ENCODE measurements at places on chromosomes 4 and X.

- no peak for DNase-seq
Observed at GRCh38 chrX:108028854-108029253, 16.0 kb upstream of the VSIG1 start.

GRCh38 chrX:109155161-109155560, 326.7 kb downstream of the GUCY2F start:
- no peak for DNase-seq

- DNase-seq: no peak
Observed at GRCh38 chr4:175986-176385, 51.7 kb downstream of the ZNF718 start.

DNA sequence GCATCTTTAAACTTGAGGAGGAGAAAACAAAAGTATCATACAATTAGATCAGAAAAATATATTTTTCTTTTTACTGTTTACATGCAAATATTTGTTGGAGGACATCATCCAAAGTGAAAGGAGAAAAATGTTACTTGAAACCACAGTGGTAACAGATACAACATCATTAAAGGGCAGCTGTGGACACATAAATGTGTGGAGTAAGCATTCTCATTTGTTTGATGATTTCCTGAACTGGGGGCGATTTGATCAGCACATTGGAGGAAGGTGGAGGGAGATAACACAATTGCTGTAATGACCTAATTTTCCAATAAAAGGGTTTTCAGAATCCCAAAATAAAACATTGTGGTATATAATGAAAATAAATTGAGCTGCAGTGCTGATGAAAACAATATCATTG, 314.5 kb upstream of the HS3ST1 start:
- no peak for DNase-seq

DNA sequence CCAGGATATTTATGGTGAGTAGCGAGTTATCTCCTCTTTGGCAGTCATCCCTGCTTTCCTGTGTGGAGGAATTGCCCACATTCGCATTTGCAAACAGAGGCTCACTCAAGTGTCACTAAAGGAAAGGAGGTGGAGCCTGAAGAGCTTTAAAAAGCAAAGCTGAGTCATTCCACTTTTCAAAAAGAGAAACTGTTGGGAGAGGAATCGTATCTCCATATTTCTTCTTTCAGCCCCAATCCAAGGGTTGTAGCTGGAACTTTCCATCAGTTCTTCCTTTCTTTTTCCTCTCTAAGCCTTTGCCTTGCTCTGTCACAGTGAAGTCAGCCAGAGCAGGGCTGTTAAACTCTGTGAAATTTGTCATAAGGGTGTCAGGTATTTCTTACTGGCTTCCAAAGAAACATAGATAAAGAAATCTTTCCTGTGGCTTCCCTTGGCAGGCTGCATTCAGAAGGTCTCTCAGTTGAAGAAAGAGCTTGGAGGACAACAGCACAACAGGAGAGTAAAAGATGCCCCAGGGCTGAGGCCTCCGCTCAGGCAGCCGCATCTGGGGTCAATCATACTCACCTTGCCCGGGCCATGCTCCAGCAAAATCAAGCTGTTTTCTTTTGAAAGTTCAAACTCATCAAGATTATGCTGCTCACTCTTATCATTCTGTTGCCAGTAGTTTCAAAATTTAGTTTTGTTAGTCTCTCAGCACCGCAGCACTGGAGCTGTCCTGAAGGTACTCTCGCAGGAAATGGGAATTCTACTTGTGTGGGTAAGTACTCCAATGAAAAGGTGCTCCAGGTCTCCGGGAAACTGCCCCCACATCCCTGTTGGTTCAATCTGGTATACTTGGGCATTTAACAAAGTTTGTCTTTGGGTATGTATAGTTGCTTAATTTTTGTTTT, at the start of gene EGF:
TSS of gene EGF (plus strand) at position 178 of the 890 bp plus-strand sequence. CDS start at position 631, 453 bp downstream.
- DNase-seq: no peak

DNA sequence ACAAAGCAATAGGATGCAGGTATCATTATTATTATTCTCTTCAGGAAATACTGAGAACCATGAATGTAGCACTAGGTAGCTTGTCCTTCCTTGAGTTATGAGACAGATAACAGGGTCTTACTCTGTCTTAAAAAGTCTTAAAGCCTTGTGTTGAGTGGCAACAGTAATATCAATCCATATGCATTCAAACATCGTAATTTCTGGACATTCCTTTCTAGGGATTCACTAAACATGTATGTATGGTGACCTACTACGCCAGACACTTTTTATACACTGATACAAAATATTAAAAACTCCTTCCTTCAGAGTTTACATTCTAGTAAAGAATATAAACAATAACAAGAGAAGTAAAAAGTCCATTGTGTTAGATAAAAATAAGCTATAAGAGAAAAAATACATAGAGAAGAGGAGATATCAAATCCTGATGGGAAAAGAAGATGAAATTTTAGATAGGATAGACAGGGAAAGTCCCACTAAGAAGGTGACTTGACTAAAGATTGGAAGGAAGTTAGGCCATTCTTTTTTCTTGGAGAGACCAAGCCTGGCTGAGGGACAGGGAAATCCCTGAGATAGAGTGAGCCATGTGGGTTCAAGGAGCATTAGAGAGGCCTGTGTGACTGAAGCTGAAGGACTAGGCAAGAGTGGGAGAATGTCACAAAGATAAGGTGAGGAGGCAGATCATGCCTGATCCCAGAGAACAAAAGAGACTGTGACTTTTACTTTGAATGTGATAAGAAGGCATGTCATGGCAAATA, 5.0 kb upstream of the DDX60L start:
- DNase-seq: no peak

DNA sequence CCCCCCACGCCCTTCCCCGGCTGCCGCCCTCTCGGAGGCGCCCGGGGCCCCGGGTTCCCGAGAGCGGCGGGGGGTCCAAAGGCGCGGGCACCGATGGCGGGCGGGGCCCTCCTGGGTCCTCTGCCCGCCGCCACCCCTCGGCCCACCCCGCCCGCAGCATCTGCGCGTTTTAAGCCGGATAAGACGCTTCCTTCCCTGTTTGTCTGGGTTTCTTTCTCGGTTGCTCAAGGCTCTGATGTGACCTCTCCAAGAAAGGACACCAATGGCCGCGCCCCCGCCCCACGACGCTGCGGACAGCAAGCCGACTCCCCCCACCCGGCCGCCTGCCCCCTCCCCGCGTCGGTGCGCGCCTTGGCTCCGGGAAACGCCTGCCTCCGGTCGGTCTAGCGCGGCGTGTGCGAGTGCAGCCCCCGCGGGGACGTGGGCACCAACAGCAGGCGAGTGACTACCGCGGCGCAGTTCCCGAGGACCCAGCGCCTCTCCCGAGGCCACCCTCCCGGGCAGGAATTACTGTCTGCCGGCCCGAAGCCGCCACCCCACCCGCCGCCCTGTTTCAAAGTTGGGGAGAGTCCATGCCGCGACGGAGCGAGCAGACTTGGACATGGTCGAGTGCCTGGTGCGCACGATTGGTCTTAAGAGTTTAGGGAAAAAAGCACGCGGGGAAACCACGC, 21.1 kb upstream of the HMX1 start:
- DNase-seq: no peak

- no peak for DNase-seq
Observed at GRCh38 chr4:153151535-153152455, 52.4 kb upstream of the TRIM2 start.

GRCh38 chrX:63754136-63754859, 30.7 kb downstream of the ARHGEF9 start:
- no peak for DNase-seq

DNA sequence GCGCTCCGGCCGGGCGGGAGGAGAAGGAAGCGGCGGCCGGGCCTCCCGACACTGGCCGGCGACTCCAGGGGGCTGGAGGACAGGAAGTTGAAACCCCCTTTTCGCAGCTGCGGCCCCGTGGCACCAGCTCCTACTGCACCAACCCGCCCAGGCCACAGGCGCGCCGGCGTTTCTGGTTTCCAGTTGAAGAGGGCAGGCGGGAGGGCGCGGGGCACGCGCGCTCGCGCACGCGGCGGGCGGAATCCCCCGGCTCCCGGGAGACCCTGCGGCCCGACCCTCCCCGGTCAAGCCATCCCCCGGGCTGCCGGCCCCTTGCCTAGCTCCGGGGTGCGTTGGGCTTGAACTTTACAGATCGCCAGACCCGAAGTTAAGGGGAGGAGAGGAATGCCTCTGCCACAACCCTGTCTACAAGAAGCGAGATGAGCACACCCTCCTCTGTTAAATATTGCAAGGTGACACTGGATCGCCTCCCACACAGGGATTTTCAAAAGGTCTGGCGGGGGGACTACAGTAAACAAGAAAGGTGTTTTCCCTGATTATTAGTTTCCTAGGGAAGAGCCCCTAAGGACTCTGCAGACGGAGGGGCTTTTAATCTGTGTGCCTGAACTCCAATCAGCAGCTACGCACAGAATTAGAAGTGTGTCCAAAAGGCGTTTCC, 1.4 kb downstream of the ELOVL6 start:
- DNase-seq: no peak

- DNase-seq: no peak
Observed at GRCh38 chr4:22070256-22070655, 121.7 kb upstream of the KCNIP4 start.

- no peak for DNase-seq
Observed at GRCh38 chr4:74096265-74096980, 2.6 kb downstream of the CXCL2 start.

Data from GM04504 (cell line).